ENCODE measurements at places on chromosomes 1 and 21. TPM values are rescaled to one million over a fixed set of nuclear protein-coding genes. Genes with fewer than 3 reads are reported as not detected.

RBM11 gene
- not detected for total RNA-seq

EDARADD gene
- 1.2 TPM for total RNA-seq

RASAL2 gene
- 44.3 TPM for total RNA-seq

PTPN7 gene
- total RNA-seq, result 2.9 TPM

MROH9 gene
- 0.24 TPM for total RNA-seq

CD1E gene
- not detected for total RNA-seq

TEDDM1 gene
- not detected for total RNA-seq

KDF1 gene
- total RNA-seq, result 0.50 TPM

BCAN gene
- total RNA-seq, result not detected

RGS18 gene
- total RNA-seq, result 18.4 TPM

FAM78B gene
- 1.1 TPM for total RNA-seq

ST7L gene
- 29.2 TPM for total RNA-seq

SV2A gene
- total RNA-seq, result 0.75 TPM

NPHS2 gene
- total RNA-seq, result not detected

Measured in omental fat pad (tissue), 4 donors.